ENCODE measurements at places on chromosomes 6 and 20. TPM values are rescaled to one million over a fixed set of nuclear protein-coding genes. Genes with fewer than 3 reads are reported as not detected.

GRCh38 chr6:50549475-50549874, 163.9 kb upstream of the TFAP2D start:
- no peak for DNase-seq
- no peak overlapping the region for H3K4me3 ChIP-seq
- H3K27ac ChIP-seq: no peak overlapping the region

CEP85L gene
- total RNA-seq: 6.8 TPM

PRDM13 gene
- not detected for total RNA-seq

- no peak overlapping the region for H3K27ac ChIP-seq
- no peak for DNase-seq
- H3K36me3 ChIP-seq: no peaks in the 10 kb centered on the region
- H3K4me3 ChIP-seq: no peak overlapping the region
- no peaks in the 10 kb centered on the region for H3K27me3 ChIP-seq
Observed at GRCh38 chr20:50288128-50288623, 97.5 kb downstream of the CEBPB start.

DNA sequence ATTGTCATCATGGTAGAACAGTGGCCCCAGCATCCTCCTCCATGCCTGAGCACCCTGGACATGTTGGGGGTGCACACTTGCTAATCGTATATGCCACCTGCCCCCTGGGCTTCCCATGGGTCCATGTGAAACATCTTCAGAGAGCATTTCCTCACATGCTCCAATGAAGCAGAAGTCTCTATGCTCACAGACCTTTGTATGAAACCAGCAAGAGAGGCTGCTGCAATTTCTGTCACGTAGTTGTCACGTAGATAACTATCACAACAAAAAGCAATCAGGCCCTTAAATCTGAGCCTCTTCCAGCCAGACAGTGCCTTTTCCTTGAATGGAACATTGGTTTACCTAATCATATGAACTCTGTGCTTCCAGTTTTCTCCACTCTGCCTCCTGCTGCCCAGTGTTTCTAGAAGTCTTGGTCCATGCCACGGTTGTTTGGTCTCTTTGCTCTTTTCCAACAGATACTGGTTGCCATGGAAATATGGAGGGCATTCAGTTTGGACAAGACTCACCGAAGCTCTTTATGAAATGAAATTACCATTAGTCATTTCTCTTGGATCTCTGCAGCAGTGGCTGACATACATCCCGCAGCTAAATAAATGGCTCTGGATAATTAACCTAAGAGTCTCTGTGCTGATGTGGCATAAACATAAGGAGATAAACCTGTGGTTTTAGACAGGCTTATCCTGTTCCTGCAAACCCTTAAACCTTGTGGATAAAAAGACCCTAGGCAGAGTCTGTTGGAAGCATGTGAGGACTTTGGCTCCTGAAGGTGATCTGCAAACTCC, 172.8 kb upstream of the SYNDIG1 start:
- H3K27me3 ChIP-seq: no peaks in the 10 kb centered on the region
- no peak overlapping the region for H3K27ac ChIP-seq
- no peaks in the 10 kb centered on the region for H3K4me1 ChIP-seq
- DNase-seq: no peak

C2 gene
- total RNA-seq: 19.9 TPM

Measured in right atrium auricular region (tissue), 2 donors.